Neuronal stem cell (in vitro differentiated cells): ENCODE measurements at places on chromosomes 13 and 19.

DNA sequence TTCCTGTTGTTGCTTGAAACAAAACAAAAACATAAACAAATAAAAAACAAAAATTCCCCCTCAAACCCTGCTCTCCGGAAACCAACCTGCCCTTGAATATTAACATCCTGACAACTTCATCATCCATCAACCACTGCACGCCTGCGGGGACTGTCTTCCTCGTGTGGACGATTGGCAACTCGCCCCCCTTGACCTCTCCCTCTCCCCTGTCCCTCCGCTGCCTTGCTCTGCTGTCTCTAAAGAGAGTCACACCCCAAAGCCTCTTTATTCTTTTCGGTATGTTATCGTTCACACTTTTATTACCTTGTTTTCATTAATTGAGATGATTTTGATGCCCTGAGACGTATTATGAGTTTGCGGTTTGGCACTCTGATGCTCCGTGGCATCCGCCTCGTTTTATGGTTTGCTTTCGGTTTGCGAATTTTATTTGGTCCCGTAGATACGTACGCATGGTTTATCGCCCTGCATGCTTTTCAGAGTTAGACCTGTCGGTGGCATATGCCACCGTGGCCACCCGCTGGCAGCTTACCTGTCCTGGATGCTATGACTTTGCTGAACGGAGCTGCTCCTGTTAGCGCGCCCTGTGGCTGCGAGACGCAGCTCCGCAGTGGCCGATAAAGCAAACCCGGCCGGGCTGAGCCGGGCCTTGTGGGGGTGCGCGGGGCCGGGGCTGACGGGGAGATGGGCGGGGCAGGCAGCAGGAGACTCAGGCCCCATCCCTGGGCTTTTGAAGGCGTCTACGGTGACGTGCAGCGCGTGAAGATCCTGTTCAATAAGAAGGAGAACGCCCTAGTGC, 10.6 kb downstream of the PTBP1 start:
- H3K27ac ChIP-seq, result no peak overlapping the region
- H3K4me1 ChIP-seq, result no peaks in the 10 kb centered on the region
- DNase-seq, result no peak
- no peak overlapping the region for H3K4me3 ChIP-seq

- H3K36me3 ChIP-seq, result no peaks in the 10 kb centered on the region
- no peak overlapping the region for H3K4me3 ChIP-seq
- no peaks in the 10 kb centered on the region for H3K27me3 ChIP-seq
- no peak for DNase-seq
- H3K27ac ChIP-seq, result no peak overlapping the region
- no peaks in the 10 kb centered on the region for H3K4me1 ChIP-seq
These were observed 1262.7 kb upstream of the MIR17HG start for GRCh38 chr13:90084684-90085290.

DNA sequence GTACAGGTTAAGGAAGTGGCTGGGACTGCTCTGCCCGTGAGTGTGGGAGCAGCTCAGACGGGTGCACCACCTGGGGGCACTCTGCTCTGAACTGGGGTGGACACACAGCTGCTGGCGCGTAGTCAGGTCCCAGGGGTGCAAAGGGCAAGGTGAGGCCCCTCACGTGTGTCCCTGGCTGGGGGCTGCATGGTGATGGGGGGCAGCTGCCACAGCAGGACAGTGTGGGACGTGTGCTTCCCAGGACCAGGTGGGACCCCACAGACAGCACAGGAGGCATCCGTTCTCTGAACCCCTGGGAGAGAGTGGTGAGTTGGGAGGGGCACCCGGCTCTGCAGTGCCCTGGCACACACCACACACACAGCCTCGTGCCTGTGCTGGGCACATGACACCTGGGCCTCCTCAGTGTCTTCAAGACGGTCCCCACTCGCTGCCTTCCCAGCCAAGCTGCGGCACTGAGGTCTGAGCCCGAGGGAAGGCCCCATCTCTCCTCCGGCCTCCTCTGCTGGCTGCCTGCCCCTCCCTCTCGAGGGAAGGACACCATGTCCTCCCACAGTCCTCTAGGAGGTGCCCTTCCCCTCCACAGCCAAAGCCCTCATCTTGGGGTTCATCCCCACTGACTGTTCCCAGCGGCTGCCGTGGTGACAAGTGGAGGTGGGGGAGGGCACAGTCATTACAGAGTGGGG, 24.7 kb downstream of the CILP2 start:
- peaks cover 19% of the 10 kb centered on the region for H3K36me3 ChIP-seq
- H3K27ac ChIP-seq, result no peak overlapping the region
- H3K27me3 ChIP-seq, result no peaks in the 10 kb centered on the region
- DNase-seq, result no peak
- H3K4me1 ChIP-seq, result no peaks in the 10 kb centered on the region

DNA sequence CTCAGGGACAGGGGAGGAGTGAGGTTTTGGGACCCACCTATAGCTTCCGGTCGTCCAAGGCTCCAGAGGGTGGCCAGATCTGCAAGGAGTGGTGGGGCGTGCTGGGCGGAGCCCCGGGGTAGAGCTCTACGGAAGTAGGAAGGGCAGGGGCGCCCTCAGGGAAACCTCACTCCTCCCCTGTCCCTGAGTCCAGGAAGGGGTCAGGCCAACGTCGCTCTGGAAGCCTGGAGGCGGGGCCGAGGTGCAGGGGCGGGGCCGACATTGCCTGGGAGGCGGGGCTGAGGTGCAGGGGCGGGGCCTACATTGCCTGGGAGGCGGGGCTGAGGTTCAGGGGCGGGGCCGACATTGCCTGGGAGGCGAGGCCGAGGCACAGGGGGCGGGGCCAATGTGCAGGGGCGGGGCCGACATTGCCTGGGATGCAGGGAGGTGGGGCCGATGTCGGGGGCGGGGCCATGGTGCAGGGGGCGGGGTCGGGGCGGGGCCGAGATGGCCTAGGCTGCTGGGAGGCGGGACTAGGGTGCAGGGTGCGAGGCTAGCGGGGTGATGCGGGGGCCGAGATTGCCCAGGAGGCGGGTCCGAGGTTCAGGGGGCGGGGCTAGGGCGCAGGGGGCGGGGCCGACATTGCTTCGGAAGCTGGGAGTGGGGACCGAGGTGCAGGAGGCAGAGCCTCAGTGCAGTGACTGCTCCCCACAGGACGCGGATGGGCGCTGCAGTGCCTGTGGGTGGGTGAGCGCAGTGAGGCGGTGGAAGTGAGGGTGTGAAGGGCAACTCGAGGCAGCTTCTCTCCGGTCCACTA, 4.9 kb upstream of the PALM start:
- no peak overlapping the region for H3K27ac ChIP-seq
- no peak overlapping the region for H3K4me3 ChIP-seq
- DNase-seq, result peak; percentile 69
- H3K36me3 ChIP-seq, result no peaks in the 10 kb centered on the region
- H3K27me3 ChIP-seq, result peaks cover 6% of the 10 kb centered on the region
- H3K4me1 ChIP-seq, result peaks cover 2% of the 10 kb centered on the region

- H3K36me3 ChIP-seq, result no peaks in the 10 kb centered on the region
- H3K4me3 ChIP-seq, result no peak overlapping the region
- H3K27ac ChIP-seq, result no peak overlapping the region
- H3K27me3 ChIP-seq, result no peaks in the 10 kb centered on the region
These were observed 52.9 kb downstream of the SLC7A9 start for GRCh38 chr19:32816555-32817099.

DNA sequence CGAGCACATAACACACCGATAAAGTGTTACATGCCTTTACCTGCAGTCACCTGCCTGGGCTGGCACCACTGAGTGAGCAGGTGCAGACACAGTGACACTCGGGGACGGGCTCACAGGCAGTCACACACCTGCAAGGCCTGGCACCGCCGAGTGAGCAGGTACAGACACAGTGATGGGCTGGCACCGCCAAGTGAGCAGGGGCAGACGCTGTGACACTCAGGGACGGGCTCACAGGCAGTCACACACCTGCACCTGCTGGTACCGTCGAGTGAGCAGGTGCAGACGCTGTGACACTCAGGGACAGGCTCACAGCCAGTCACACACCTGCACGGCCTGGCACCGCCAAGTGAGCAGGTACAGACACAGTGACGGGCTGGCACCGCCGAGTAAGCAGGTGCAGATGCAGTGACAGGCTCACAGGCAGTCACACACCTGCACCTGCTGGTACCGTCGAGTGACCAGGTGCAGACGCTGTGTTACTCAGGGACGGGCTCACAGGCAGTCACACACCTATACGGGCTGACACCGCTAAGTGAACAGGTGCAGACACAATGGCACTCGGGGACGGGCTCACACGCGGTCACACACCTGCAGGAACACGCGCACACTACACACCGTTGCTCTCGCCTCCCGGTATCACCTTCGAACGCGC, 470 bp downstream of the ZNF835 start:
- peak; percentile 6 for DNase-seq
- no peaks in the 10 kb centered on the region for H3K36me3 ChIP-seq
- H3K4me1 ChIP-seq, result no peaks in the 10 kb centered on the region
- no peaks in the 10 kb centered on the region for H3K27me3 ChIP-seq

DNA sequence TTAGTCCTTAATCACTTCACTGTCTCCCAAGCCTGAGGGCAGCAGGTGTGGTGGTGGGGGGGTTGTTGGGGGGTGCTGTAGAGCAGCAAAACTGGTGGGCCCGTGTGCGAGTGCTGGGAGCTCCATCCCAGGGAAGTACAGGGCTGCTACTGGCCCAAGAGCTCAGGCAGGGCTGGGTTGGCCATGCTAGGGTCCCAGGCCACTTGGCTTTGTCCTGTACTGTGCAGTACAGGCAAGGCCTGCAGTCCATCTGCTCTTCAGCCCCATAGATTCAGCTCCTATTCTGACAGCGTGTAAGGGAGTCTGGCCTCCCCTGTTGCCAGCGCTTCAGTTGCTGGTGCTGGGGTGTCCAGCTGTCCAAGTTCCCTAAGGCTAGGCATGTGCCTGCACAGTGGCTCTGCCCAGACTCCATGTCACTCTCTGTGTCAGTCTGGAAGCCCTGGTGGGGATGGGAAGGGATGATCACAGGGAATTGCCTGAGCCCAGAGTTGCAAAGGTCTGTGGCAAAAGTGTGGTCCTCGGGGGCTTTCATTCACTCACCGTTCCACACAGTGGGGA, 1261.7 kb downstream of the EFNB2 start:
- no peak overlapping the region for H3K4me3 ChIP-seq
- no peak for DNase-seq
- H3K36me3 ChIP-seq, result no peaks in the 10 kb centered on the region

DNA sequence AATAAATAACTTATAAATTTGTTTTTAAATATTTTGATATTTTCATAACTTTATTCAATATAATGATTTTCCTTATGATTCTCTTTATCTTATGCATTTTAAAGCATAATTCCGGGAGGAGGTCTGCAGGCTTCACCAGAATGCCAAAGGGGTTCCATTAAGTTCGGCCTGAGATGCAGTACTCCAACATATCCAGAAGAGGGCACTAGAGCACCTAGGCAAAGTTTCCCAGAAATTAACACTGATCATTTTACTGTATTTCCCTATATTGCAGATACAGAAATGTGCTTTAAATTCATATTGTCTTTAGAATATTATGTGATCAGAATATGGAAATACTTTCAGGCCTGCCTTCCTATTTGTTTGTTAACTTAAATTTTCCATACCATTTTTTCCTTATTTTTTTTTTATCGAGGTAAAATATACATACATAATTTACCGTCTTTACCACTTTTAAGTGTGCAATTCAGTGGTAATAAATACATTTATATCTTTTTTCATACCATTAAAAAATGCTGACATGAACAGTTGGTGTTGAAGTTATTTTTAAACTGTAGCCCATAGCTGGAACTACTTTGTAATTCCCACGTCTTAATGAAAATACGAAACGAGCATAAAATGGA, 58.9 kb upstream of the TM9SF2 start:
- no peaks in the 10 kb centered on the region for H3K27me3 ChIP-seq
- no peak overlapping the region for H3K4me3 ChIP-seq
- peak; percentile 32 for DNase-seq
- H3K4me1 ChIP-seq, result no peaks in the 10 kb centered on the region
- H3K27ac ChIP-seq, result no peak overlapping the region
- no peaks in the 10 kb centered on the region for H3K36me3 ChIP-seq

DNA sequence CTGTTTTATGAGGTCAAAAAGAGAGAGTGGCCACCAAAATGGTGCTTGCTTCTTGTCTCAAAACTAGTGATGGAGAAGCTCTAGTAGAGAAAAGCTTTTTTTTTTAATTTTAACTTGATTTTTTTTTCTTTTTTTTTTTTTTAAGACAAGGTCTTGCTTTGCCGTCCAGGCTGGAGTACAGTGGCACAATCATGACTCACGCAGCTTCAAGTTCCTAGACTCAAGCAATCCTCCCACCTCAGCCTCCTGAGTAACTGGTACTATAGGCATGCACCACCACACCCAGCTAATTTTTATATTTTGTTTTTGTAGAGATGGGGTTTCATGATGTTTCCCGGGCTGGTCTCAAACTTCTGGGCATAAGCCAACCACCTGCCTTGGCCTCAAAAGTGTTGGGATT, 279.0 kb downstream of the TBC1D4 start:
- H3K27me3 ChIP-seq, result no peaks in the 10 kb centered on the region
- DNase-seq, result no peak
- H3K4me1 ChIP-seq, result peaks cover 13% of the 10 kb centered on the region
- no peak overlapping the region for H3K4me3 ChIP-seq
- no peak overlapping the region for H3K27ac ChIP-seq
- no peaks in the 10 kb centered on the region for H3K36me3 ChIP-seq

- DNase-seq, result no peak
- peaks cover 25% of the 10 kb centered on the region for H3K36me3 ChIP-seq
- H3K27me3 ChIP-seq, result no peaks in the 10 kb centered on the region
These were observed 813 bp upstream of the MCOLN1 start for GRCh38 chr19:7521551-7522071.

DNA sequence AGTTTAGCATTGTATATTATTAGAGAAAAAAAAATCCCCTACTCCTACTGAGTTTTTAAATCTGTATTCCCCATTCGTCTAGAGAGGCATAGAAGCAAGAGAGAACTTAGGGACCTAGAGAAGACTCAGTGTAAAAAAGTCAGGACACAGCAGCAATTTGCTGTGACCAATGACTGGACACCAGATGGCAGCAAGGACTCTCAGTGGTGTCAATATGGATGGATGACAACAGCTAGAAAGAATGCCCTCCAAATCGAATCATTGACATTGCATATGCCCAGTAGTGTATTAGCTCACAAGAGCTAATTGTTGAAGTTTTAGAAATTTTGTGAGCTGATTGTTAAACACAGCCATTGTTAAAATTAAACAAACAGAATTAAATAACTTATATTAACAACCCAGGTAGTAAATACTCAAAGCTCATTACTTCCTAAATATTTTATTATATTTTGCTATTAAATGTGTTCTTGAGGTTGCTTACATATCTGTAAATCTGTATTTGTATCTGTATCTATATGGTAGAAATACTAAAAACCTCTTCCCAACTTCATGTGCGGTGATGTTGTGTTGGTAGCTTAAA, 43.9 kb downstream of the SIAH3 start:
- H3K27ac ChIP-seq, result no peak overlapping the region
- peaks cover 6% of the 10 kb centered on the region for H3K4me1 ChIP-seq
- DNase-seq, result peak; percentile 37
- no peak overlapping the region for H3K4me3 ChIP-seq
- no peaks in the 10 kb centered on the region for H3K27me3 ChIP-seq

- H3K4me1 ChIP-seq, result no peaks in the 10 kb centered on the region
- H3K4me3 ChIP-seq, result no peak overlapping the region
- DNase-seq, result no peak
- H3K27me3 ChIP-seq, result no peaks in the 10 kb centered on the region
These were observed 42.2 kb upstream of the MRI1 start for GRCh38 chr19:13722146-13722545.

- H3K27ac ChIP-seq, result no peak overlapping the region
- no peak overlapping the region for H3K4me3 ChIP-seq
- DNase-seq, result no peak
These were observed 22.1 kb downstream of the MYO9B start for GRCh38 chr19:17097593-17098126.

GRCh38 chr13:47190696-47191305, 293.9 kb upstream of the HTR2A start:
- no peaks in the 10 kb centered on the region for H3K36me3 ChIP-seq
- H3K4me1 ChIP-seq, result peaks cover 2% of the 10 kb centered on the region
- no peak for DNase-seq
- no peak overlapping the region for H3K27ac ChIP-seq
- no peak overlapping the region for H3K4me3 ChIP-seq

GRCh38 chr13:32642316-32642715, 56.1 kb downstream of the PDS5B start:
- peaks cover 4% of the 10 kb centered on the region for H3K4me1 ChIP-seq
- no peaks in the 10 kb centered on the region for H3K36me3 ChIP-seq
- no peak overlapping the region for H3K4me3 ChIP-seq
- DNase-seq, result no peak
